NCI-H1417 (cell line): ENCODE measurements at places on chromosomes 6 and 20.

DNA sequence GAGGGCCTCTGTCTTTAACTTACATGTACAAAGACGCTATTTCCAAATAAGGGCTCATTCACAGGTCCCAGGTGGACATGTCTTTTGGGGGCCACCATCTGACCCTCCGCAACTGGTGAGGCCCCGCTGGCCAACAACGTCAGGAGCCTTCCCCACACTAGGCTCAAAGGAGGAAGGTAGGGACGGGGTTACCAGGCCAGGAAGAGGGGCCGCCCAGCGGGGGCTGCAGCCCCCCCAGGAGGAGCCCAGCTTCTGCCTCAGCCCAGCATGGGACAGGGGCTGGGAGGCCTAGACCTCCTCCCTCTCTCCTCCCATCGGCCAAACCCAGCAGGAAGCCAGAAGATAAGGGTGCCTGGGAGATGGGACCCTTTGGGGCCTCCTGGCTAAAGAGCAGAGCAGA, 142.7 kb downstream of the TAF4 start:
- DNase-seq, result no peak

- DNase-seq, result no peak
Measured at GRCh38 chr6:3607599-3607998, 143.9 kb downstream of the PXDC1 start.

DNA sequence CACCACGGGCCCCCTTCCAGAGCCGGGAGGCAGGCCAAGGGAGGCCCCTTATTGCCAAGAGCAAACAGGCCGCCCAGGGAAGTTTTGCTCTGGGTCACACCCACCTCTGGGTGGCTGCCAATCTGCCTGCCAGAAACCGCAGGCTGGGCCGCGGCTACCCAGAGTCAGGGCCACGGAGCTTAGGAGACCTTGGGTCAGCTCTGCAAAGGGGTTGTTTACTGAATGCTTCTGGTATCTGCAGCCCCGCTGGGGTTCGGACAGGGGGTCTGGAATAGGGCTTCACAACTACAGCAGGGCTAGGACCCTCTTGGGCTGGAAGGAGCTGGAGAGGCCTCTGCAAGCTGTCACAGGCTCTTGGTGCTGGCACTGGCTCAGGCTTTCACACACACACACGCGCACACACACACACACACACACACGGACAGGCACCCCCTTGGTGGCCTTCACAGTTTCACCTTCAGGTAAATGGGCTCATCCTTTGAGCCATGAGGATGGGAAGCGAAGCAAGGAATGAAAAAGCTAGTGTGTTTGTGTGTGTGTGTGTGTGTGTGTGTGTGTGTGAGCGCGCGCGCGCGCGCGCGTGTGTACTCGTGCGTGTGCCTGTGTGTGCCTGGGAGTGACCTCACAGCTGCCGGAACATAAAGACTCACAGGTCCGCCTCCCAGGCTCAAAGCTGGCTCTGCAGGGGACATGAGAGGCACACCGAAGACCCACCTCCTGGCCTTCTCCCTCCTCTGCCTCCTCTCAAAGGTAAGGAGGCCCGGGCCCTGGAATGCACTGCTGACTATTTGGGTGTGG, at the start of gene CCN5:
CCN5 (plus strand) TSS at position 669 of the 798 bp plus-strand sequence; CDS start at position 691, 22 bp downstream.
- no peak for DNase-seq

DNA sequence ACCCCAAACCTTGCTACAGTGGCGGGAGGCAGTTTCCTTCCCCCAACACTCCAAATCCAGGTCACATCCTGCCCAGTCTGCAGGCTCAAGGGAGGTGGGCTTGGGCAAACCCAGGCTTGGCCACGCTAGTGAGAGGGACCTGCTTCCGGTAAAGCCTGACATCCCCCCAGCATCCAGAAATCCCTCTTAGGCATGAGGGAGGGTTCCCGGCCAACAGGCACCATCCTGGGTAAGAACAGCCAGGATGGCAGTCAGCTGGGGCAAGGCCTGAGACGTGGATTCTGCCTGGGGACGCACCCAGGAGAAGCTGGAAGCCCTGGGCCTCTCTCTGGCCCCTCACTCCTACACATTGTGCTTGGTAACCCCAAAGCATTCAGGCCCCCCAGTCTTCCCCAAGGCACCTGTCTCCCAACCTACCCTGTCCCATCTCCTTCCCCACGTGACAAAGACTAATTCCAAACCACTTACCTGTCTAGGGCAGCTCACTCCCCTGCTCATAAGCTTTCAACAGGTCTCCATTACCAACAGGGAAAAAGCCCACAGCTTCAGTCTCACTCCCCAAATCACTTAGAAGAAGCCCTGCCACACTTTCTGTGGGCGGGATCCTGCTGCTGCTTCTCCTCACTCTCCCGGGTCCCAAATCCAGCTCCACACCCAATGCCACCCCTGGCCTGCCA, 2.1 kb downstream of the C20orf144 start:
- peak; percentile 51 for DNase-seq

- no peak for DNase-seq
Measured at GRCh38 chr6:111978532-111979149, 75.3 kb upstream of the CCN6 start.
